ENCODE measurements at places on chromosomes 5 and 9.

DNA sequence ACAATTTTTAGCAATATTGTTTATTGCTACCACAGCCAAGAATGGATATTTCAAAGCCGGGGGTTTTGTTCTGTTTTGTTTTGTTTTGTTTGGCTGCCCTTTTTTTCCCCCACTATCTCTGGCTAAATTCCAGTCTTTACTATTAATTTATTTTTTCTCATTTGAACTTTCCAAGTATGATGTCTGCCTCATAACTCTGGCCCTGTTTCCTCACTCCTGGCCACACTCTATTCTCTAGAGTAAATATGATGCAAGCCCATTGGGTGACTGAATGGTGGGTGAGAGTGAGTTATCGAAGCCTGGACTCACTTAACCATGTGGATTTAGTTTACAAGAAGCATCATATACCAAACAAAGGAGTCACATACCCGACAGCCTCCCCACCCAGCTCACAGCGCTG lies 41.9 kb downstream of the WDR36 start:
- DNase-seq, result peak; percentile 85

DNA sequence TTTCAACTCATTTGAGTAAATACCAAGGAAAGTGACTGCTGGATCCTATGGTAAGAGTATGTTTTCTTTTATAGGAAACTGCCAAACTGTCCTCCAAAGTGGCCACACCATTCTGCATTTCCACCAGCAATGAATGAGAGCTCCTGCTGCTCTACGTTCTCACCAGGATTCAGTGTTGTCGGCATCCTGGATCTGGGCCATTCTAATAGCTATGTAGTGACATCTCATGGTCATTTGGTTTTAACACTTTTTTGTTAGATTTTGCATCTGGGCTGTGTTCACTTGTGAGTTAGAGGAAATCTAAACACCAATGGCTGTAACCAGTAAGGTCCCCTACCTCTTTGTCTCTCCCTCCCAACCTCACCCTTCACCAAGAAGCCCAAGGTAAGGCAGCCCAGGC lies 115.9 kb downstream of the ATPSCKMT start:
- DNase-seq, result no peak

GRCh38 chr9:105681313-105681712 lies 13.0 kb upstream of the TMEM38B start:
- no peak for DNase-seq

DNA sequence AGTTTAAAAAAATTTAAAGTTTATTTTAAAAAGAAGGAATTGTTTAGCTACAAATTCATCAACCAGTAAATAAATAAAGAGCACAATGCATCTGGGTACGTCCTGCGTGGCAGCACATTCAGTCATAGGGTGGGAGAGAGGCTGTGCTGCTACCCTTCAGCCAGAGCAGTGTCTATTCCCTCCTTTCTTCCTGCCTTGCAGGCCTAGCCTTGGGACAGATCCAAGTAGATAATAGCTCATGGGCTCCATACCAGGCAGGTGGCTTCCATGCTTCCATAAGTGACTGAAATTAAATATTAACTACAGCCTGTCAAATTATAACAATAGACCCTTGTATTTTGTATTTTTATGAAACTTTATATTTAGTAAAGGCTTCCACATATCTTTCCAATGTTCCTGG lies 408.3 kb upstream of the RGMB start:
- DNase-seq, result no peak

GRCh38 chr9:88198341-88198807 lies 60.1 kb upstream of the SPATA31C2 start:
- peak; percentile 25 for DNase-seq

- DNase-seq, result no peak
Observed at GRCh38 chr5:8784692-8785091, 761.2 kb downstream of the SEMA5A start.

GRCh38 chr9:85377731-85378289 lies 363.9 kb downstream of the AGTPBP1 start:
- DNase-seq, result no peak

DNA sequence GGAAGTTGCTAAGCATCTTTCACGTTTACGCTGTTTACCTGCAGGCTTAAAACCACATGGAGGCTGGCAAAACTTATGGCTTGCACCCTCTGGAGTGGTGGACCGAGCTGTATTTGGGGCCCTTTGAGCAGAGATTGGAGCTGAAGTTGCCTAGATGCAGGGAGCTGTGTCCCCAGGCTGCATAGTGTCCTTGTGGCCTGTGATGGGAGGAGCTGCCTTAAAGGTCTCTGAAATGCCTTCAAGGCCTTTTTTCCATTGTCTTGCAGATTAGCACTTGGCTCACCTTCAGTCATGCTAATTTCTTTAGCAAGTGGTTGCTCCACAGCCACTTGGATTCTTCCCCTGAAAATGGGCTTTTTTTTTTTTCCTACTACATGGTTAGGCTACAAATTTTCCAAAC lies 81.5 kb upstream of the CHD1 start:
- no peak for DNase-seq

GRCh38 chr5:129820-130219 lies 37.9 kb downstream of the PLEKHG4B start:
- DNase-seq, result peak; percentile 32

GRCh38 chr9:131657037-131657377 lies 82.9 kb downstream of the RAPGEF1 start:
- DNase-seq, result no peak

DNA sequence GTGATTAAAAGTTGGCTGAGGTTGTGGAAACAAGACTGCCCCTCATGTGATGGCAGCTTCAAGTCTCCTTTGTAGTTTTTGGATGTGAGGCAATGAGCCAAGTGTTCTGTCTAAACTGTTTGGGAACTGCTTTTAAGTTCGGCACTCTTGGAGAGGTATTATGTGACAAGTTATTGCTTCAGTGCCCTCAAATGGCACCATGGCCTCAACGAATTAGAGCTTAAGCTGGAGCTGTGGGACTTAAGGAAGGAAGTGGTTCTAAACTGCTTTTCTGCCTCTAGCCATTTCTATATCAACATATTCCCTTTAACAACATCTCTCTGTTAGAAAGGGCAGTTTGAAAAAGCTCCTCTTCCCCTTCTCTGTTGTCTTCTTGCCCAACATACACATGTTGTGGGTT lies 227.7 kb downstream of the RFK start:
- no peak for DNase-seq

- no peak for DNase-seq
Observed at GRCh38 chr9:105148328-105149006, 96.0 kb upstream of the SLC44A1 start.

GRCh38 chr9:130638284-130639123 lies 25.9 kb upstream of the PRDM12 start:
- DNase-seq, result no peak

DNA sequence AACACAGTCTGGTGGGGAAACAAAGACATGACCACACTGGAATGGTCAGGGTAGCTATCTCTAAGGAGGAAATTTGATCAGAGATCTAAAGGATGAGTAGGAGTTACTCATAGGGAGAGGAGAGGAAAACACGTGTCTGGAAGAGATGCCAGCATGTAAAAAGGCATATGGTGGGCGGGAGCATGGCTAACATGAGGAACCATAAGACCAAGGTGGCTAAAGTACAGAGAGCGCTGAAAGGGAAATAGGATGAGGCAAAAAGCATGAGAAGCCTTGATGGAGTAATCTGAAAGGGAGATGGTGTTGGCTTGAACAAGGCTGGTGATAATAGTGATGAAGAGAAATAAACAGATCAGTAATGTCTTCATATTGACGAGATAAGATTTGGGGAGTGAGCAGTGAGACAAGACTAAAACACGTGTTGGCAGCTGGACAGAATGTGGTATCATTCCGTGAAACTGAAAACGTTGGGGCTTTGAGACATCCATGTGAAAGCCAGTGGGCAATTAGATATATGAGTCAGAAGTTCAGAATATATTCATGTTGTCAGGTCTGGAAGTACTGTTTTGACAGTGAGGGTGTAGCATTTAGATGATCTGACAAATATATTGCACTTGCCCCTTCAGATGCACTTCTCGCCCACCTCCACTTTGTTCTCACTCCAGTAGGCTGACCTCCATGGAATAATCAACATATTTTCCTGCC lies 209.1 kb upstream of the KCNN2 start:
- no peak for DNase-seq

DNA sequence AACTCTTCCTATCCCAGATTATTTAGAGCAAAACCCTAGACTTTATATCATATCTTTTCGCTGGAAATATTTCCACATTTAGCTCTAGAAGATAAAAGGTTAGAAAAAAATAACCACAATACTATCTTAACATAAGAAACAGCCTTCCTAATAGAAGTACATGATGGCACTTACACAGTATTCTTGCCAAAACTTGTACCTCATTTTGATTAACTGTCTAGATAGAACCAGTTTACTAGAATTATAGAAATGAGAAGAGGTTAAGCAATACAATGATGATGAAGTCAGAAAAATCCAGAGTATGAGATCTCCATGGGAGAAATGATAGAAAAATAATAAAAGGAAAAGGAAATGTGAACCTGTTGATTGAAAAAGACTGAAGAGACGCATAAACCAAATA lies 63.1 kb downstream of the SLC12A2 start:
- DNase-seq, result no peak

- no peak for DNase-seq
Observed at GRCh38 chr9:107348836-107349235, 65.8 kb downstream of the RAD23B start.

- DNase-seq, result no peak
Observed at GRCh38 chr9:113381909-113382411, 5.2 kb upstream of the HDHD3 start.

DNA sequence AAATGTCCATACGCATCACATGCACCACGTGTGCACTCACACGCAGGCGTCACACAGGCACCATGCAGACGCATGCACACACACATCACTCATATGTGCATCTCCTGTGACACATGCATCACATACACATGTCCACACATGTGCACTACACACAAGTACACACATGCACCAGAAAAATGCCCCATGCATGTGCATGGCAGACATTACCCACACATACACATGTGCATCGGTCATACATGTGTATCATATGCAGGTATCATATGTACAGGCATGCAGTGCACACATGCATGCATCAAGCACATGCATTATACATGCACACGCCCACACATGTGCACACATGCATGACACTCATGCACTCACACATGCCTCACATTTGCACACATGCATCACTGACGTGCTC lies 26.1 kb downstream of the ADAMTS2 start:
- no peak for DNase-seq

DNA sequence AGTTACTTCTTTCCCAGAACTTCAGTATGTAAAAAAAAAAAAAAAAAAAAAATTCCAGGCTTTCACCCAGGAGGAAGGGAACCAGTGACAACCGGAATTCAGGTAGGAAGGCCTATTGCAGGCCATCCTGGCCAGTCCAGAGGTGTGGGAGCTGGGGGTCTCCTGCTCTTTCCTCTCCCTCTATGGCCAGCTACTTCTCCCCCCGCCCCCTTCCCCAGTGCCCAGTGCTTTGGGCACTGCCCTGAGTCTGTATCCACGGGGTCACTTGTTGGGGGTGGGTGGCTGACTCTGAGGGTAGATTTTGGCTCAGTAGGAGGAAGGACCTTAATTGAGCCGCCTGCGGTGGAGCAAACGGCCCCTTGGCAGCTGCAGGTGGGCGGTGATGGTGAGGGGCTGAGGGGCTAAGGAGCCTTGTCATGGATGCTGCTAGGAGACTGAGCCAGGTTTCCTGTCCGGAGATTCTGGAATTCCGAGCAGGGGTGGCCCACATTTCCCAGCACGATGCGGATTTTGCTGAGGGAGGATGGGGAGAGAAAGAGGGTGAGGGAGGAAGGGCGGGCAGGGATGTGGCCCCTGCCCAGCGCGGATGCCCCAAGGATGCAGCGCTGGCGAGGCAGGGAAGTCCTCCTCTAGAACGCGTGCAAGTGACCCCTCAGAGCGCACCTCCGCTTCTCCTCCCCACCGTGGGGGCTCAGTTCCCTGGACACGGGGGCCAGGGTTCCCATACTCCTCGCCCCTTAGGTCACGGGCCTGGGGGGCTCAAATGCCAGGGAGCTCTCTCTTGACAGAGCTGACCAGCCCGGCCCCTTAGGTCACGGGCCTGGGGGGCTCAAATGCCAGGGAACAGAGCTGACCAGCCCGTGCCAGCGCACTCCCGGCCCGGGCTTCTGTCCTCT lies 1.2 kb upstream of the PHF2 start:
- no peak for DNase-seq

- peak; percentile 89 for DNase-seq
Observed at GRCh38 chr5:34717426-34718327, 61.5 kb downstream of the RAI14 start.

DNA sequence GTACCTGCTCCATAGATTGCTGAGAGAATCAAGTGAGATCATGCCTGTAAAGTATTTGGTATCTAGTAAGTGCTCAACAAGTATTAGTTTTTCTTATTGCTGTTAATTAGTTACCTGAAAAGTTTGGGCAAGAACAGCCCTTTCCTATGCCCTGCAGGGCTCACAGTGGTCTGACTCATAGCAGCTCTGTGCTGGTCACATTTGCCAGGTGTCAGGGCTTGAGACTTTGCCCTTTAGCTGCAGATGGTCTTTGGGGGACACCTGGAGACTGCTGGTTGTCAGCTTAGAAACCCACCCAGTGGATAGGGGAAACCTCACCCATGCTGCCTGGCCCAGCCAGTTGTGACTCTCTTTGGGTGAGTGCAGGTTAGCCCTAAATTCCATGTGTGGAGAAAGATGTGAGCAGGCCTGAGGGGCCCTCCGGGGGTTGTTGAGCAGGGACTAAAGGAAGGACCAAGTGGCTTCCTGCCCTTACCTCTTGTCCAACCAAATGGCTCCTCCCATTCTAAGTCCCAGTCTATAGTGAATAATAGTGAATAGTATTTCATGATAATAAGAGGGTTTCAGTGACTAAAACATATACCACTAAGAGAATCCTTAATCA lies 9.0 kb downstream of the COL27A1 start:
- DNase-seq, result no peak

DNA sequence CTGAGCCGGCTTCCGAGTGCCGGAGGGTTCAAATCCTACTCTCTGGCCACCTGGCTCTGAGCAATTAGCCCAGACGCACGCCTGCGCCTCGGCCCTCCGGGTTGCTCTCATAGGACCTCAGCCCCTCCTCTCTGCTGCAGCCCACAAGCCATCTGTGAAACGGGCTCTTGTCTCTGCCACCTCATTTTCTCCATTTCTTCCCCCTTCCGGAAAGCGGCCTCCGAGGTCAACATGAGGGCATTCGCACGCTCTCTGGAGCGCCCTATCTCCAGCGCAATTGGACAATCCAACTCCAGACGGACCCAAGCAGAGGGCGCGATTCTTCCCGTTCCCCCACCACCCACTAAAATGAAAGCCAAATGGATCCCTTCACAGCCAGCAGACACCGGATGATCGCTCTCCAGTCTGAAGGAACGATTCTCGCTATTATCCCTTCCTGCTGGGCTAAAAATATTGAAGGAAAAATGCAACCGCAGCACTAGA lies 41.5 kb downstream of the VAV2 start:
- no peak for DNase-seq
